Motor neuron (in vitro differentiated cells): ENCODE measurements at places on chromosomes 11 and 22. TPM values are rescaled to one million over a fixed set of nuclear protein-coding genes. Genes with fewer than 3 reads are reported as not detected.

SAA4 gene
- total RNA-seq: not detected in 2 replicates

LIN7C gene
- 59.5 and 60.4 TPM in 2 replicates for total RNA-seq

UBQLNL gene
- 0.22 and 0.63 TPM in 2 replicates for total RNA-seq

BRSK2 gene
- 0.75 and 1.2 TPM in 2 replicates for total RNA-seq
